CD4-positive, alpha-beta T cell treated with Interleukin-4 for 4 hours (primary cell): ENCODE measurements at places on chromosomes 4 and X.

GRCh38 chr4:170716868-170717267, 627.1 kb upstream of the AADAT start:
- DNase-seq, result no peak

GRCh38 chrX:136907621-136908020, 27.1 kb upstream of the RBMX start:
- no peak for DNase-seq

- no peak for DNase-seq
These were observed 170.7 kb downstream of the FANCB start for GRCh38 chrX:14702145-14702544.

DNA sequence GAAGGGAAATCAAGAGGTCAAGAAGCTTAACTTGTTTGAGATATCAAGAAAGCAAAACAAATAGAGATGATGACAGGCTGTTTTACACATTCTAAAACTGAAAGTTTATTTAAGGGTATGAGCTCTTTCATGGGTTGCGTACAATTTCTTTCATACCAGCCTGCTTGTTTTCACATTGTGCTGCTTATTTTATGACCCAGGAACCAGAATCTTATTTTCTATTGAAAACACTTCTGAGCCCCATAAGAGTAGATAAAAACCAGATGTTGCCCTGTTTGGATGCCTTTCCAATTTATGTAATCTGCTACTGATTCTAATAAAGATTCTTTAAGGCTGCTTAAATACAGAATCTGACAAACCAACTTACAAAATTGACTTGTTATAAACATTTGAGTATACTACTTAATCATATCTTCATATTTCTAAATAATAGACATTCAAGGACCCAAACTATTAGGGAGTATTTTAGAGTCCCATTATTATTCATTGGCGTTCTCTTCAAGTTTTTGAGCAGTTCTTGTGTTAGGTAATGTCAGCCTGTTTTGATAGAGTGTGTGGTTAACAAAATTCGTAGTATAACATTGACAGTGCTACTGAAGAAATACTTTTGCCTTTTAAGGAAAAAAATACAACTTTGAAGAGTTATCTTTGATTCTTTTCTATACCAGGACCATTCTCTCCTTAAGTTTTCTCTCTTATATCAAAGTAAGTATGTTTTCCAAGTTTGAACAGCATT, 74.4 kb downstream of the PDLIM5 start:
- DNase-seq, result no peak

DNA sequence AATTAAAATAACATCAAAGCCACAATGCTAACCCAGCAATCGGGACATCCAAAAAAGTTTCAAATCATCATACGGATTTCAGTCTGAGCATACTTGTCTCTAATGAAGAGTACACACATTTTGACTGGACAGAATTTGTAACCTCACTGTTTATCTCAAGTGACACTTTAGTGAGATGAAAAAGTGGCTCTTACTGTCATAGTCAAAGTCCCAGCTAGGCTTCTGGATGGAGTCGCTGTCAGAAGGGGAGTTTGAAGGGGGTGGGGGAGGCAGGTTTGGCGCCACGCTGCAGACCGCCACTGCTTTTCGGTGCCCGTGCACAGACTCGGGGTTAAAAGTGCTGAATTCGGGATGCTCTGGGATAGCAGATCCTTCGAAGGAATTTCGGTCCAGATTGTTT, 41.0 kb upstream of the MTNR1A start:
- no peak for DNase-seq

- no peak for DNase-seq
These were observed 55.6 kb downstream of the NBDY start for GRCh38 chrX:56784666-56785065.

DNA sequence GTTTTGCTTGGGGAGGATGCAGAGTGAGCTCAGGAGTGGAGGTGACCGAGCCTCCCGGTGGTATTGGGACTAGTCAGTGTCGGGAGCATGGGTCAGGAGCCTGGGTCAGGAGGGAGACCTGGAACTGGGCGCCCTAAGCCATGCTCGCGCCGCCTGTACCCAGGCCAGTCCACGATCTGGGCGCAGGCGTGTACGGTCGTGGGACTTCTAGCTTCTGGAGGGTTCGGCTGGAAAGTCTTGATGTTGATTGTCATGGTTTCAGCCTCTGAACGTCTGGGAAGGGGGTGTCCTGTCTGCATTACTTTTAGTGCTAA, 244 bp downstream of the EIF2S3 start:
- DNase-seq, result no peak

DNA sequence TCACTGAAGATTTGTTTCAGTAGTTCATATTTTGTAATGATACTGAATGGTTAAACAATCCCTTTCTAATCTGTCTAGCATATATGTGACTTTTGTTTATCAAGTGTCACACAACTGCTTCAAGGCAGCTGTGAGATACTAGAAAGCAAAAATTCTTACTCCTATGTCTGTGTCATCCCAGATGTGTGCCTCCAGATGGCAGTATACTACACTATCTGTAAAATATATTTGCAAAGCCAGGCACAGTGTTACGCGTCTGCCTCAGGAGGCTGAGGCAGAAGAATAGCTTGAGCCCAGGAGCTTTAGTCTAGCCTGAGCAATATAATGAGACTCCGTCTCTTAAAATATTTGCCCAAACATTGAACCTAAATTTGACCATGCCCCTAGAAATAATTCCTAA, 4.0 kb downstream of the NUDT10 start:
- DNase-seq, result peak; percentile 37

GRCh38 chr4:142405695-142406498, 440.2 kb downstream of the INPP4B start:
- no peak for DNase-seq

DNA sequence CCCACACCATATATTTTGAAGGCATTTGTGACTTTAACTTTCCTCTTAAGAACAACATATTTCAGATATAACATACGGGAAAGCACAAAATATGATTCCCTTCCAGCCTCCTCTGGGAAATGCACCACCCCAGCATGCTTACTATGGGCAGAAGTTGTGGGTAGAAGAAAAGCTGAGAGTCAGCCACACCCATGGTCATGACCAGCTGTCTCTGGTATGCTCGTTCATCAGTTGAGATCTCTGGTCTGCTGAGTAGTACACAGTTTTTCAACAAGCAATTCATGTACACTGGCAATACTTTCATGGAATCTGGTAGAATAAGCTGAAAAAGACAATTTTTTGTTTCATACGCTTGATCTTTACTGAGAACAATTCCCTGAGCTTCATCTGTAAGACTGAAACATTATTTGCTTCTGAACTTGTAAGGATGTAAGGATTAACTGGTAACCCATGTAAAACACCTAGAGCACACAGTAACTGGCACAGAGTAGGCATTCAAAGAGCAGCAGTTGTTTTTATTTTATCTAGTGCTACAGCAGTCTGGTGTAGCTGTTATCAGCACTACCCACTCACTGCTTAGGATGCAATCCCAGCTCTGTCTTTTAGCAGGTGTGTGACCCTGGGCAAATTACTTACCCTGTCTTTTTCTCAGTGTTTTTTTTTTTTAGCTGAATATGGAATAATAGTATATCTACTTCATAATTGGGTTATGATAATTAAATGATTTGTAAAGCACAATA, 47.6 kb downstream of the METTL14 start:
- DNase-seq, result no peak
